ENCODE measurements at places on chromosomes 5 and 9.

- no peak for DNase-seq
Observed at GRCh38 chr9:20980832-20981455, 50.5 kb downstream of the HACD4 start.

DNA sequence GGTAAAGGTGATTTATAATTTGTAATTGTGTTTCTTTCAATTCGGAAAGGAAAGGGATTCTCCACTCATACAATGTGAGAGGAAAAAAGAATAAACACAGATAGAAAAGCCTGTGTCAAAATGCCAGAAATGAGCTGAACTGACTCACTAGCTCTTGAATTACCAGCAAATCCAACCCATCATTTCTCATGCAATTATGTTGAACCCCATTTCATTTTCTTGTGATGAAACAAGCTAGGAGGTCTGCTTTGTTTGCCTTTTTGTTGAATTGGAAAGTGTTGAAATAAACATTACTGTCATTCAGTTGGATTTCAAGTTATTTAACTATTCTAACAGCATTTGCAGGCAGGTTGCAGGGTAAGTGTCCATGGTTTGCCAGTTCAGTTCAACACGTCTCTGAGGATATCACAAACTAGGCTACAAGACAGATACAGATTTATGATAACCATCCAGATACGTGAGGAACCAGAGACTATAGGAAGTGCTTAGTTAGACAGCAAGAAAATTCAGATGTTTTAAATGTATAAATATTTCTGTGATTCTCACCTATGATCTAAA is 547.2 kb downstream of the MAT2B start:
- DNase-seq: no peak

- no peak for DNase-seq
Observed at GRCh38 chr9:136926154-136926704, 18.3 kb downstream of the FBXW5 start.

DNA sequence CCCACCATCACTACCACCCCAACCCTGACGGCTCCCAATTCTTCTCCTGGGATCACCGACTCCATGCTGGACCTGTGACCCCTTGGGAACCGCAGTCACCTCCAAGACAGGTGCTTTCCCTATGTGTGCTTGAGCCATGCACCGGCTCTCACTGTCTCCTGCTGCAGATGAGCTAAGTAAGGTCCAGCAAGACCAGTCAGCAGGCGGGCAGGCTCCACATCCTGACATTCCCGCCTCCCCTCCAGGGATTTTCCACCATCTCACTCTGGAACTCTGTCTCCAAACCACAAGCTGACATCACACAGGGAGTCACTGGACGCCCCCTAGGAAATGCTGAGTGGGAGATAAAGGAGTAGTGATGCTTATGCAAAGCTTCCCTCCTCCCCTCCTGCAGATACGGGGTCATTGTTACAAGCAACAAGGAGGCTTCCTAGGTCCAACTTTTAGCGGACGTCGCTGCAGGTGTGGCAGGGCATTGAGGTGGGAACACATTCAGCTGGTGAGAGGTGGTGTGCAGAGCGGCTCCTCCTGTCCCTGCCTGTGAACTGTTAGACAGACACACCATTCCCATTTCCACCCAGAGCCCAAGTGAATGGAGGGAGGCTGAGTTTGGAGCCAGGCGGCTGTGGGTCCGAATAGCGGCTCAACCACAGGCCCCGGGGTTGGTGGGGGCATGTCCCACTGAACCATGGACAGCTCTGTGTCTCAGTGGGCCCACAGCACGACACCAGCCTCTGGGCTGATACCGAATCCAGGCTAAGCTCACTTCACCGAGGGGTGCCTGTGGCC is 129.2 kb upstream of the PHYKPL start:
- no peak for DNase-seq

- DNase-seq: no peak
Observed at GRCh38 chr5:15371184-15371583, 128.8 kb upstream of the FBXL7 start.

DNA sequence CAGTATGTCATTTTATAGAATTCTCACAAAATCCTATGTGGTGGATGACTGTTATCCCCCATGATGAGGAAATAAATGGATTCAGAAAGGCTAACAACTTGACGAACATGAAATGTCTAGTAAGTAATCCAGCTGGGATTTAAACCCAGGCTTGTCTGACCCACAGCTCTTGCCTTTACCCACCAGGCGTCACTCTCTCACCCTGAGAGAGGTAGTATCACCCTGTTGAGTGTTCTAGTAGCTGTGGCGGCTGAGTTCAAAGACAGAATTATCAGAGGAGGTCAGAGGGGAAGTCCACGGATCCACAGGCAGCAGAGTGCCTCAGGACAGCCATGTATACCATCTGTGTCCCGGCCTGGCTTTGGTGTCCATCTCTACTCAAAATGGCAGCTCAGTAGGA is 113.8 kb downstream of the ZNF462 start:
- no peak for DNase-seq

GRCh38 chr9:135613946-135614805 is 25.2 kb downstream of the GLT6D1 start:
- no peak for DNase-seq

- no peak for DNase-seq
Observed at GRCh38 chr9:81417299-81417675, 272.1 kb downstream of the TLE1 start.

GRCh38 chr5:36462295-36463021 is 143.9 kb upstream of the SLC1A3 start:
- DNase-seq: no peak

DNA sequence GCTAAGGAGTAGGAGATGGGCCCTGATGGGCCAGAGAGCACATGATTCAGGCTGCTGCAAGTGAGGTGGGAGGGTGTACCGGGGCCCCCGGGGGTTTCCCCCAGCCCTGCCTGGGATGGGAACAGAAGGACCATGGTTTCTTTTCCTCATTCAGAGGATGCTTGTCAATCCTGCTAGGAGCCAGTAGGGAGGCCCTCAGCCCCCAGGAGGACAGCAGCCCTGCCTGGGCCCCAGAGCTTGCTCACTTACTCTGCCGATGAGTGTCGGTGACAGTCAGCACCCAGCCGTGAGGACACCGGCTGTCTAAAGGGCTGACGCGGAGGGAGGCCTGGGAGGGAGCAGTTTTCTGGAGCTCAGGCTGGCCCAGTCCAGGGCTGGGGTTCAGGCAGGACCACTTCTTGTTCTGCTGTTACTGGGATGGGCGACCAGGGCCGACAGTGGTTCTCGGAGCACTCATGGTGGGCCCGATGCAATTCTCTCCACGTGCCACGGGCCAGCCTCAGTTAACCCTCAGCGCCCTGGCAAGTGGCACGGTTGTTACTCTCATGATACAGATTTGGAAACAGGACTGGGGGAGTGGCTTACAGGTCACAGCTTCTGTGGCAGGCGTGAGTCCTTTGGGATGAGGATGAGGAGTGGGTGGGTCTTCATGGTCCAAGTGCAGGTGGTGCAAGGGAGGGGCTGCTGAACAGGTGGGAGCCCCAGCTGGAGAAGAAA is 1.8 kb downstream of the ARRDC1 start:
- DNase-seq: peak; percentile 28

- DNase-seq: no peak
Observed at GRCh38 chr5:77316871-77317661, 106.6 kb downstream of the PDE8B start.

GRCh38 chr5:164027738-164028137 is 522.3 kb downstream of the MAT2B start:
- DNase-seq: no peak

GRCh38 chr5:122924203-122924602 is 78.8 kb downstream of the SNX24 start:
- no peak for DNase-seq

DNA sequence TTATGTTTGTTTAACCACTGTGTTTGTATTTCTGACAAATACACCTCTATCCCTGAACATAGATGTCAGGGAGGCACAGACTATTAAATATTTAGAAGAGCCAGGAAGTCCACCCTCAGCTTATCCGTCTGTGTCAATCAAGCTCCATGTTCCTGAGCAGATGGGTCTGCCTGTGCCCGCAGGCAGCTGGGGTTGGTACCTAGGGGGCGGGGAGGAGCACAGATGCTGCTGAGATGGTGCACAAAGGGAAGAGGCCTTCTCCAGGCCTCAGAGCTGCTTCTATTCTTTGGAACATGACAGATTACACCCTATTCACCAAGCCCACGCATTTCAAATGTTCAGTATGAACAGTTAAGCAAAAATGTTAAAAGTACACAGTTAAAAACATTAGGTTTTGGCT is 142.1 kb downstream of the EPB41L4A start:
- DNase-seq: no peak

DNA sequence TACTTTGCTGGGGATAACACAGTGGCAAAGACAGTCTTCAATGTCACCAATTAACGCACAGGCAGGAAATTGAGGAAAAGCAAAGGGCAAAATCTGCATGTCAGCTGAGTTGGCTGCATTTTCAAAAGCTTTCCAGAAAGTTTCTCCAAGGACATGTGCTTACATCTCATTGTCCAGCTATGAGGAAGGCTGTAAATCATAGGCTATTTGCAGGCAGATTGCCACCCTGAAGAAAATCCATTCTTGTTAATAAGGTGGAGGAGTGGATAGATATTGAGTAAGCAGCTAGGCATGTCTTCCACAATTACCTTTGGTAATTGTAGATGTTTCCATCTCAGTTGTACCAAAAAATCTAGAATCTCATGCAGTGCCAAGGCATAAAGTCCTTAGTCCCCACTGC is 278.0 kb upstream of the NUDT12 start:
- no peak for DNase-seq

- no peak for DNase-seq
Observed at GRCh38 chr5:43338862-43339261, 25.6 kb upstream of the HMGCS1 start.

- DNase-seq: no peak
Observed at GRCh38 chr9:73916016-73916673, 581.0 kb upstream of the RORB start.

- DNase-seq: no peak
Observed at GRCh38 chr9:124754289-124754688, 16.8 kb downstream of the NR6A1 start.

DNA sequence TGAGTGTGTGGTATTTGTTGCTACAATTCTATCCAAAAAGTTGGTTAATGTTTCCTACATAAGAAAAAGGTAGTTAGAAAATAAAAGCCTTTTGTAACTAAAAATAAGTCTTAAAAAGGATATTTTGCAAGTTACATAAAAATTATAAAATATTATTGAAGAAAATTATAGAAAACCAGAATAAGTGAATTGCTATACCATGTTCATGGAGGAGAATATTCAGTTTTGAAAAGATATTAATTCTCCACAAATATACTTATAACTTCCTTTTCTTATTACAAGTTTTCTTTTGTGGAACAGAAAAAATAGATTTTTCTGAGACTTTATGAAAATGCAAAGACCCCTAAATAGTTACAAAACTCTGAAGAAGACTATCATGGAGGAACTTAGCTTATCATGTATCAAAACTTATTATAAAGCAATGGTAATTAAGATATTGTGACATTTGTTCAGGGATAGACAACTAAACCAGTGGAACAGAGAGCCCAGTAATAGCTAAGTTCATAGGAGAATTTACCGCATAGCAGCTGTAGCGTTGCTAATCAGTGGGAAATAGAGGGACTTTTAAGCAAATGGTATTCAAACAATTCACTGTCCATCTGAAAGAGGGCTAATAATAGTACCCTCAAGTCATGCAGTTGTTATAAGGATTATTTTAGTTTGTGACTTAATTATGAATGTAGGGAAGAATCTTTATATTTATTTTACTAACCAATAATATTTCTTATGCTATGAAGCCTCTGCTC is 515.2 kb upstream of the ZNF608 start:
- DNase-seq: no peak

DNA sequence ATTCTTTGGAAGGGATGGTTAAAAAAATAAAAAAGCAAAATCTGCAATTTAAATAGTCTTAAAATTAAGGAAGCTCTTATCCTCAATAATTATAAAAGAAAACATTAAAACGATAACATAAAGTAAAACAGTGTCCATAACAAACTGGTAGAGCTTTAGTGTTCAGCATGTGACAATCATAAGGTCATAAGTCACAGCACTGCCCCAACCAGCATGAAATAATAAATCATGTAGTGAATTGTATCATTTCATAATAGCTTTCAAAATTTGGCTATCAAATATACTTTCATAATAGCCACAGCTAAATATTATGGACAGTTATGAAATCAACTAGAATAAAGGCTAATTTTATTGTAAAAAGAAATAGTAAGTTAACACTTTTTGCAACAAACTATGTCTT is 10.0 kb downstream of the NR3C1 start:
- DNase-seq: no peak

GRCh38 chr5:140965905-140966292 is 377 bp upstream of the PCDHAC2 start:
- DNase-seq: no peak

DNA sequence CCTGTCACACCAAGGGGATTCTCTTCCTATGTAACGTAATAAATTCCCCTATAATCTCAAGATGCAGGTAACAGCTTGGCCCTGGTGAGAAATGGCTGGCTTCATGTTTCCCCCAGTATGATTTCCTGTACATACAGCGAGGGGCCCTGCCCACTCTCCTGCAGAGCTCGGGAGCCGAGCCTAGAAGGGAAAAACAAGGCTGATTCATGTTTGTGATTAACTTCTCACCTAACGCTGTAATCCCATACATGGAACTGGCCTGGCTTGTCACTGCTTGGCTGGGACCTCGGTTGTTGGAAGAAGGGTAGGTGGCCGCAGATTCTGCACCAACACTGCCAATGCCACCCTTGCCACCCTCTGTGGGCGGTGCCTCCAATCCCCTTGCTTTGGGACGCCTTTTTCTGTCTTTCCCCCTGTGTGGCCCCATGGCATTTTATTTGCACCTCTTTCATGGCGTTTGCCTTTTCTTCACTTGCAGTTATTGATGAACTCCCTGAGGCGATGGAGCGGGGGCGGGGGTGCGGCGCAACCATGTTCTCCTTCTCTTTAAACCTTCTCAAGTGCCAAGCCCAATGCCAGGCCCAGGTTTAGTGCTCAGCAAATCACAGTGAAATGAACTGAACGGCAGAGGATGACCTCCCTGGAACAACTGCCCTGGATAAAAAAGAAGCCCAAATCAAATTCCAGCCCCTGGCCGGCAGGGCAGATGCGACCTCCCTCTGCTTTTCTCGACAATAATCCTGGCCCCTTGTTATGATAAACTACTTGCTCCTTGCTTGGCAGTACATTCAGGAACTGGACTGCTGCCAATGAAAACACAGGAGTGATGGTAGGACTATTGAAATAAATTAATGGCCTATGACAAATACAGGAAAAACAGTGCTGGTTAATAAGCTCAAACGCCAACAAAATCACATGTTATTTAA is 108.1 kb downstream of the TMEM174 start:
- no peak for DNase-seq

- no peak for DNase-seq
Observed at GRCh38 chr9:131621551-131622358, 76.4 kb downstream of the PRRT1B start.

- DNase-seq: no peak
Observed at GRCh38 chr5:169646856-169647255, 9.8 kb downstream of the DOCK2 start.

DNA sequence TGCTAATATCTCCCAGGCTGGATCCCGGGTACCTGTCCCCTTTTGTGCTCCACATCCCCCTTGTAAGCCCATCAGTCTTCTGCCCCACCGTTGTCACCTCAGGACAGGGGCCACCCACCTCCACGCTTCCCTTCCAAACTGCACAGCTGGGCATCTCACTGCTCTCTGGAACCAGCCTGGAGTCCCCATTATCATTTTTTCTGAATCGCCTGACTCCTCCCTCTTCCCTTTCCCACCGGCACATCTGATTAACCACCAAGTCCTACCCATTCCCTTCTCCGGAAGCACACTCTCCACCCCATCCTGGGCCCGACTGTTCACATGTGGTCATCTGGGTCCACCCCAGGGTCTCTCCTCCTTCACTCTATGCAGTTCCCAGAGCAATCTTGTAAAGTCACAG is 53.9 kb downstream of the PSD2 start:
- no peak for DNase-seq

GRCh38 chr9:68931821-68932220 is 82.1 kb downstream of the PRKACG start:
- no peak for DNase-seq
